ENCODE measurements at places on chromosomes 2 and 18.

DNA sequence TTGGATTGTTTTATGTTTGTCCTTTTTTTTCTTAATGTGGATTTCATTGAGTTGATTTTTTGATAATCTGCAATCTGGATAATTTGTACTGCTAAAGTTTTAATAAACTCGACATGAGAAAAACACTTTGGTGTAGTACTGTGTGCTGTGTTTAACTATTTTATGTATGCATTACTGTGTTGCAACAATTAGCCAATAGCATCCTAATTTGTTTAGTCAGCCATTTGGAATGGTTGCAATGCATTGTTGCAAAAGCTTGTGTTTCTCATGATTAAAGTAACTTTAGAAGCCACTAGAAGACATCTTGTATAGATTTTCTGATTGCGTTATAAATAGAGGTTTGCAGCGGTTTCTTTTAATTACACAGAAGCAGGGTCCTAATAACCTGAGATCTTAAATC is 53.5 kb downstream of the PPIG start:
- DNase-seq, result no peak

DNA sequence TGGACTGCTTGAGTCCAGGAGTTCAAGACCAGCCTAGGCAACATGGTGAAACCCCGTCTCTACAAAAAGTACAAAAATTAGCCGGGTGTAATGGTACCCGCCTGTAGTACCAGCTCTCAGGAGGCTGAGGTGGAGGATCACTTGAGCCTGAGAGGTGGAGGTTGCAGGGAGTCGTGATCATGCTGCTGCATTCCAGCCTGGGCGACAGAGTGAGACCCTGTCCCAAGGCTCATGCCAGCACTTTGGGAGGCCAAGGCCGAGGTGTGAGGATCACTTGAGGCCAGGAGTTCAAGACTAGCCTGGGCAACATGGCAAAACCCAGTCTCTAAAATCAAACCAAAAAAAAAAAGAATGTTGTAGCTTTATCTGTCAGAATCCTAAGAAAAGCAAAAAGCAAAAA is 25.4 kb downstream of the SMC6 start:
- DNase-seq, result no peak

GRCh38 chr2:217477583-217477982 is 525.2 kb downstream of the TNS1 start:
- no peak for DNase-seq

DNA sequence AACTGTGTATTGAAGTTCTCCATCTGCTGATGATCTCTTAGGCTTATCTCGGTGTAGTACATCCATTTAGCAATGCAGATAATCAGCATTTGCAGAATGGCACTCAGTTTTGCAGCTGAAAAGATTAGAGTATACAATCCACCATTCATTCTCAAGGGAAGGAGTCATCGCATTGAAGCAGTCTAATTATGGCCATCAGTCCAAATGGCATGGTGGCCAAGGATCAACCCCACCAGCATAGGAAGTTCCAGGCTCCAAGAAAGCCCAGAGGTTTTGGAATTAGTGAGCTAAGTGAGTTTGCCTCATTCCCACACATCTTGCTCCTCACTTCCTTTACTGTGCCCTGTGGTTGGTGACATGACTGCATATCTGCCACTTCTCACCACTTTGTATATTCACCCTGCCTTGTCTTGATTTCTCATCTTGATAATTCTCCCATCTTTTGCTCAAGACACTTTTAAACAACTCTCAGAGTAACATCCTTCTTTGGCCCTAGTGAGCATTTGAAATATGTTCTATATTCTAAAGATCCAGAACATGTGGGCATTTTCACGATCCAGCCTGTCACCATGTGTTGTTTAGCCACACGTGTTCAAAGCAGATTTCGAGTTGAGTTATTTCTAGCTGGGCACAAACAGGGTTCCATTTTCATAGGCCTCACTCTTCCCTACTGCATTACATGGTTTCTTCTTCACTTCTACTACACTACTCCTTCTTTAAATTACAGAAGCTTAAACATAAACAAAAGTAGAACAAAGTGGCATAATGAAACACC is 1119.8 kb downstream of the TSN start:
- DNase-seq, result no peak

- DNase-seq, result no peak
Measured at GRCh38 chr2:156340804-156341451, 8.4 kb upstream of the NR4A2 start.

GRCh38 chr18:13159579-13159978 is 59.0 kb upstream of the LDLRAD4 start:
- no peak for DNase-seq

DNA sequence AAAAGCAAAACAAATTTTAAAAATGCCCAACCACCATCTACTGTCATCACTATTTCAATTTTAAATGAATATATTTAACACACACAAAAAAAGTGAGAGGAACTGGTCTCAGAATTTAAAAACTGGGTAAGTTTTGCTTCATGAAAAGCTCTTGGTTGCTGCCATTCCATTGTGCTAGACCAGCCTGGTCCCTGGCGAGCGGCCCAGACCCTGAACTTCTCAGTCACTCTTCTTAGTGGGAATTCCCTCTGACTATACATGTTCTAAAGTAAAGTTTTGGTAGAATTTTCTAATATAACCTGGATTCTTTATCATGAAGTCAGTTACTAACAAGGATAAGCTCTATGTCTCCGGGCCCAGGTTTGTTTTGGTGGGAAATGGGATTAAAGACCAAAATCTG is 34.8 kb upstream of the TMEM177 start:
- DNase-seq, result no peak

DNA sequence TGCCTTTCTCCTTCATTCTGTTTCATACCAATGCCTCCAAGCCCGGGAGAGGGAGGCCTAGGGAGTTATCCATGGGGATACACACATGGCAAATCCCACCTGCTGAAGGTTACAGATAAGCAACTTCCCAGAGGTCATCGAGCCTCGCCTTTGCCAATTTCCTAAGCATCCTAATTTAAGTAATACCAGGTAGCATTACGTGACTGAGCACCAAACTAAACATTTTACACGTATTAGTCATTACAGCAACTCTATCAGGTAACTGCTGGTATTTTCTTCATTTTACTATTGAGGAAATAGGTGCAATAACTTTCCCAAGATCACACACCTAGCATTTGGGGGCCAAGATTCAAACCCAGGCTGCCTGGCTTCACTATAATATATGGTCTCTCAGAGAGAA is 30.1 kb upstream of the BZW1 start:
- no peak for DNase-seq

DNA sequence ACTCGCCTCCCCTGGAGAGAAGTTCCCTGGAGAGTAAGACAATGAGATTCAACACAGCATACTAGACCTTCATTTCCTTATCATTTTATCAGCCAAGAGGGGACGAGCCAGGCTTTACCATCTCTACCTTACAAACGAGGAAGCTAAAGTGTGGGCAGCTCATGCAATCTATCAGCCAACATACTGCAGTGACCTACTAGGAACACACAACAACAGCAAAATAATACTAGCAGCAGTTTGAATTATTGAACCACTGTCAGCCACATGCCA is 60.0 kb upstream of the TEX51 start:
- no peak for DNase-seq

DNA sequence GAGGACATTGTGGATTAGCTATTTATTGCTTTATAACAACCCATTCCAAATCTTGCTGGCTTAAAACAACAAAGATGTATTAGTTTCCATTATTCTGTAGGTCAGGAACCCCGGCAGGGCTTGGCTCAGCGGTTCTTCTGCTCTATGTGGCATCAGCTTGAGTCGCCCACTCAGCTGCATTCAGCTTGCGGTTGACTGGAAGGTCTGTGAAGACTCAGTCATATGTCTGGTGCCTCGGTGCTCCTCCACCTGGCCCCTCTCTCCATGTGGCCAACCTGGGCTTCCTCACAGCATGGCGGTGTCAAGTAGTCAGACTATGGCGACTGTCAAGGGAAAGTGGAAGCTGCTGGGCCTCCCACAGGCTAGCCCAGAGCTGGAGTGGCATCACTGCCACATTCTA is 48.6 kb downstream of the EMILIN2 start:
- no peak for DNase-seq

DNA sequence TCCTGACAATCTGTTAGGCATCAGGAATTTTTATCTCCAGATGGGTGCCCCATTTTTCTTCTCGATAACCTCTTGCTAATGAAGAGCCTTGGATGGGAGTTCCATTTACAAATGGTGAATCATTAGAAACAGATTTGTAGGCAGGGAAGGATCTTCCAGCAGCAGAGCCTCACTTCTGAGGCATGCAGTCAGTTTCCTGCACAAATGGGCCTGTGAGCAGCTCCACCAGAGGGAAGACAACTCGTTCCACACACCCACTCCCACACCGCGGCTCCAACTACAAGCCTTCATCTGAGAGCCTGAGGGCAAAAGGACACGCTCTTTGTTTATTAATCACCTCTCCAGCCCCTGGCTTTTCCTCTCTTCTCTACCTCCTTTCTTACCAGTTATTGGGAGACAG is 108.5 kb downstream of the CTAGE1 start:
- no peak for DNase-seq

- DNase-seq, result no peak
Measured at GRCh38 chr18:23301972-23302371, 151.1 kb upstream of the RIOK3 start.

- no peak for DNase-seq
Measured at GRCh38 chr2:43114210-43114609, 112.2 kb downstream of the ZFP36L2 start.

- no peak for DNase-seq
Measured at GRCh38 chr2:45466053-45466452, 145.0 kb downstream of the SRBD1 start.

DNA sequence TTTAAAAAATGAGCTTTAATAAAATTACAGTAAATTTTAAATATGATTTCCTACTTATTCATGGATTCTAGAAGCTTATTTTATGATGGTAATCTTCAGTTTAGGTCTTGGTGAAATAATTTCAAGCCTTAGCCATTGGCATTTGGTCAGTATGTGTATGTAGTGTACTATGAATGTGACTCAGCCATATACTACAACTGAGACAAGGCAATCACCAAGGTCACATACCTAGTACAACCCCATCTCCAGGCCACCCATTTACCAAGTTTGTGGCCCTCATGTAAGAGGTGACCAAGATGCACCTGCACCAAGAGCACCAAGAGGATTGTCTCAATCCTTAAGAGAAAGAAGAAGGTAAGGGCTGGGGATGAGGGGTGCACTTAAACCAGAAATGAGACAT is 54.8 kb upstream of the FRZB start:
- no peak for DNase-seq

DNA sequence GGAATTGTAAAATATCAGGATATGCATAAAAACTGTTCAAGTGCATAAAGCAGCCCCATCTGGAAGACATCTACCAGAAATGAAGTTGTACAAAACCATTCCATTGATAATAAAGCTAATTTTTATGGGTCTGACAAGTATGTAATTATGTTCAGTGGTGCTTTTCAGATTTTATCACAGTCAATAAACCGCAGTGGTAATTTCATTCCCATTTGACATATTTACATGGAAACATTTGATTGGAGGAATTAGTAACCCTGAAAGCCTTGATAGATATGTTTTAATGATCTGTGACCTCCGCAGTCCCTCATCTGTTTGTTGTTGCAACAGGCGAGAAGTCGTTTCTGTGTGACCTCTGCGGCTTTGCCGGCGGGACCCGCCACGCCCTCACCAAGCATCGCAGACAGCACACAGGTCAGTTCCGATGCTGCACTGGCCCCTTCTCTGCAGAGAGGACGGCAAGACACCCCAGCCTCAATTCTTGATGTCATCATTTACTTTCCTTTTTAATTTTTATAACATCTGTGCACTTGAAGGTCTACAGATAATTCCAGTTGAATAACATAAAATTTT is 283.1 kb downstream of the ZNF407 start:
- DNase-seq, result no peak

DNA sequence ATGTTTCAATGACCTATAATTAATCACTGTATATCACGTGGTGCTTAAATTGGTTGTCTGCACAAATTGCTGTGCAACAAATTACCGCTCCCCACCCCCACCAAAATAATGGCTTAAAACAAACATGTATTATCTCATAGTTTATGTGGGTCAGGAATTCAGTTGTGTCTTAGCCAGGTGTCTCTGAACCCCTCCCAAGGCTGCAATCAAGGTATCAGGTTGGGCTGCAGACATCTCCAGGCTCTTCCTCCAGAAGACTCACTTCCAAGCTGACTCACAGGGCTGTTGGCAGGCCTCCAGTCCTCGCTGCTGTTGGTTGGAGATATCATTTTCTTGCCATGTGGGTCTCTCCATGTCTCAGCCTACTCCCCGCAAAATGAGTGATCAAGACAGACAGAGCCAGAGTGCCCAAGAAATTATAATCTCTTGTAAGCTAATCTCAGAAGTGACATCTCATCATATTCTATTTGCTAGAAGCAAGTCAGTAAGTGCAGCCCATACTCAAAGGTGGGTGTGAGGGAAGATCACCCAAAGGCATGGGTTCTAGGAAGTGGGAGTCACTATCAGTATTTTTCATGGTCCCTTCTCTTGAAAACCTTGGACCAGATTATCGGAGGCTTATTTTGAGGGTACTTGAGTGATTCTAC is 38.4 kb downstream of the SPC25 start:
- DNase-seq, result no peak

- DNase-seq, result no peak
Measured at GRCh38 chr2:76008001-76008702, 297.4 kb upstream of the GCFC2 start.

All from NCI-H1930 (cell line).